Tibial artery (tissue), 4 donors: ENCODE measurements at places on chromosomes 1 and 21.

- no peak overlapping the region for H3K4me3 ChIP-seq
- no peaks in the 10 kb centered on the region for H3K27me3 ChIP-seq
- H3K36me3 ChIP-seq, result no peaks in the 10 kb centered on the region
- H3K4me1 ChIP-seq, result no peaks in the 10 kb centered on the region
- DNase-seq, result no peak
Observed at GRCh38 chr1:230127105-230128054, 60.3 kb downstream of the GALNT2 start.

DNA sequence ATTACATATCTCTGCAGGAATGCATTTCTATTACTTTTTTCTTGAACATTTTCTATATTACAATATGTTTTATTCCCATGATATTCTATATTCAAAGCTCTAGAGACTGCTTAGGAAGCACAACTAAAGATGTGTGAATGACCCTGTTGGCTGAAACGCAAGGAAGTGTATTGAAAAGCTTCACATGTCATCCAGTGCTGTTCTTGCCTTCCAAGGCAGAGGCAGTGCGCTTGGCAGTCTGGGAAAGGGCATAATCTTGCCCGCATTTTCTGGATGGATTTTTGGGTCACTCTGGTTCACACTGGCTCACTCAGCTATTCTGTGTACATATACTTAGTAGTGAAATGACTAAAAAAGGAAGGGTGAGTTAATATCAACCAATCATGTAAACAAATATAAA is 262.4 kb downstream of the PTPRC start:
- no peaks in the 10 kb centered on the region for H3K27me3 ChIP-seq
- H3K36me3 ChIP-seq, result no peaks in the 10 kb centered on the region
- no peak overlapping the region for H3K27ac ChIP-seq
- no peak overlapping the region for H3K4me3 ChIP-seq

DNA sequence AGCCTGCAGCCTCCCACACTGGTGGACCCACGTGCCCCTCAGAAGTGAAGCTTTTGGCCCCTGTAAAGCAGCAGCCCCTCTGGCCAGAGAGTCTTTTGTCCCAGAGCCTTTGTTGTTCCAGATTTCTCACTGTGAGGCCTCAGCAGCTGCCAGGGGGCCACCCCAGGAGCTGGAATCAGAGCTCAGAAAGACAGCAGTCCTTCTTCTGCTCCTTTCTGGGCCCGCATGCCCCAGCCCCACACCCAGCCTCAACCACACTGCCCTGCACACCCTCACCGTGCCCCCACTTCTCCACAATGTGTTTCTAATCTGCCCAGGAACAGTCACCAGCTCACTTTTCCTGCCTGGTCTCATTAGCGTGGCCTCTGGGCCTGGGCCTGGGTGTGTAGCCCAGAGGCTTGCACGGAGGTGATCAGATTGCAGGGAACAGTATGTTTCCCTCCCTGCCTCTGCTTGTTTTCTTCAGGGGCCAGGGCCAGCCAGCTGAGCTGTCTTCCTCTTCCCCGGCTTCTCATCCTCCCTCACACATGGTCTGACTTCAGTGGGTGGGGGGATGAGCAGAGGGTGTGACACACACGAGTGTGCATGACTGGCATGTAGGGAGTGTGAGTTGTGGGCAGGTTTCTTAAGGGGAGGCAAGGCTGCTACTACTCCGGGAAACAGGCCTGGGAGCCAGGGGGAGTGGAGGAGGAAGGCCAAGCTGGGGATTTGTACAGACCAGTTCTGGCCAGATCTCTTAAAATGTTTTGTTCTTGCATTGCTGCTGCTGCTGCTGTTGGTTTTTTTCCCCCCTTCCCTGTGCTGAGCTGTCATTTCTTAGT is 82.5 kb upstream of the ZNF648 start:
- no peaks in the 10 kb centered on the region for H3K36me3 ChIP-seq
- DNase-seq, result peak; percentile 95

GRCh38 chr1:82245345-82246014 is 444.7 kb downstream of the ADGRL2 start:
- no peaks in the 10 kb centered on the region for H3K4me1 ChIP-seq
- no peak overlapping the region for H3K27ac ChIP-seq
- H3K36me3 ChIP-seq, result no peaks in the 10 kb centered on the region
- no peak for DNase-seq

DNA sequence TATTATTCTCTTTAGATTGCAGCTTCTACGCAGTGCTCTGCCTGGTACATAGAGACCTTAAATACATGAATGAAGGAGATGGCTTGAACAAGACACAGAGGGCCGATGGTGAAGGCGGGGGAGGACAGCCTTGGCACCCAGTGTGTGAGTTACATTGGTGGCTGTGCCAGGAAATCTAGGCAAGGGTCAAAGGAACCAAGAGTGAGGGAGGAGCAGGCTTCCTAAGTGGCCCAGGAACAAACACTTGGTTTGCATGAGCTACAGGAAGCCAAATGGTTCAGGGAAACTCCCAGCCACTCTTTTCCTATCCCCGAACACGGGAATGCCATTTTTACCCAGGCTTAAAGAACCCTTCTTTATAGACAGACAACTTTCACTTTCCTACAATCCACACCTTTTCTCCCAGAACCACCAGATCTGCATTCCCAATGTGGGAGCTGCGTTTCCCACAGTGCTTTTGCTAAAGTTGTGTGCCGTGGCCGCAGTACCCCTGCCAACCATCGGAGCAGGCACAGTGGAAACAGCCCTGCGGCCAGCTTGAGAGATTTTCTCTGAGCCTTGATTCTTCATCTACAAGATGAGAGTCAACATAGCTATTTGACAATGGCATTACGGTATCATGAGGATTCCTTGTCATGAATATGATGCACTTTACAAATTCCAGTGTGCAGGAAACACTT is 3.5 kb upstream of the CLEC20A start:
- DNase-seq, result peak; percentile 40
- no peak overlapping the region for H3K4me3 ChIP-seq
- peaks cover 3% of the 10 kb centered on the region for H3K27me3 ChIP-seq
- no peaks in the 10 kb centered on the region for H3K36me3 ChIP-seq

DNA sequence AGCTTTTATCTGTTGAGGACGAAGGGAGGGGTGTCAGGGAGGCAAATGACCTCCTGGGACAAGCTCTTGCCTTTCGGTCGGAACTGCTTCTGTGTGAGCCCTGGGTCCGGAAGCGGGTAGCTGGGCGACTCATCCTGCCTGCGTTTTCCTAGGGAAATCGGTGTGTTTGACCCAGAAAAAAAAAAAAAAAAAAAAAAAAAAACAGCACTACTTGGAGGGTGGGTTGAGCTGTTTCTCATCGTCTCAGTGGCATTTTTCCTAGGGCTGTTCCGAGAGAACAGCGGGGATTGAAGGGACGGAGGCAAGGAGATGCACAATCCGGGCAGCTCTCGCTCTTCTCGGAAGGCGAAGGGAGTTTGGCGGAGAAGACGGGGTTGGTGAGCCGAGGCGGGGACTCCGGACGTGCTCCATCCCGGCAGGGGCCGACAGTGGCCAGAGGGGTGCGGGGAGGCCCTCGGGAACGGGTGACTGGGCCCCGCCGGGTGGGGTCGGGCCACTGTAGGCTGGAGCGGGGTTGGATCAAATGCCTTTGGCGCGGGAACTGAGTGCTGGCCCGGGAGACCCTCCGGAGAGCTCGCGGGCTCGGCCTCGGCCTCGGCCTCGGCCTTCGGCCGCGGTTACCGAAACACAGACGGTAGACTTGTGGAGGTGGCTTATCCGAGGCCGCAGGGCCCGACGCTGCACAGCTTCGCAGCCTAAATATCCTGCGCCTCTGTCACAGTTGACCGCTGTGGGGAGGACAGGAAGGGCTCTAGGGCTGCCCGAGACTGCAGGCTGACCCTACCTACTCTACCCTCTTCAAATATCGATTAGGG is 2.4 kb upstream of the BARHL2 start:
- DNase-seq, result no peak
- H3K27me3 ChIP-seq, result peaks cover 98% of the 10 kb centered on the region
- no peaks in the 10 kb centered on the region for H3K36me3 ChIP-seq
- H3K27ac ChIP-seq, result no peak overlapping the region
- no peak overlapping the region for H3K4me3 ChIP-seq

- H3K36me3 ChIP-seq, result no peaks in the 10 kb centered on the region
- no peak for DNase-seq
- no peak overlapping the region for H3K4me3 ChIP-seq
- no peaks in the 10 kb centered on the region for H3K27me3 ChIP-seq
- H3K4me1 ChIP-seq, result no peaks in the 10 kb centered on the region
Observed at GRCh38 chr1:221188458-221188857, 309.2 kb downstream of the HLX start.

DNA sequence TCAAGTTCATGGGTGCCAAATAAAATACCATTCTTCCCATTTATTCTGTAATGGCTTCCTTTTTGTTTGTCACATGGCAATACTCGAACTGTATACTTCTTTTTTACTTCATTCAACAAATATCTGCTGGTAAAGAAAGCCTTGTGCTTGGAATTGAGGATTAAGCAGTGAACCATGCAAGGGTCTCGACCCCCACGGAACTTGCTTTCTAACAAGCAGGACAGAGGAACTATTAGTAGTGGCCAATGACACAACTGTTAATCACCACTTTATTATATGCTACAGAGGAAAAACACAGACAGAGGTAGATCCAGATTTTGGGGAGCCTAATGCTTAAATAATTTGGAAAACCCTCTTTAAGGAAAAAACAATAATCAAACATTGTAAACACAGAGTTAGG is 542.2 kb downstream of the DPYD start:
- H3K27ac ChIP-seq, result no peak overlapping the region
- no peaks in the 10 kb centered on the region for H3K36me3 ChIP-seq
- H3K4me1 ChIP-seq, result peaks cover 1% of the 10 kb centered on the region
- H3K4me3 ChIP-seq, result no peak overlapping the region
- no peaks in the 10 kb centered on the region for H3K27me3 ChIP-seq

DNA sequence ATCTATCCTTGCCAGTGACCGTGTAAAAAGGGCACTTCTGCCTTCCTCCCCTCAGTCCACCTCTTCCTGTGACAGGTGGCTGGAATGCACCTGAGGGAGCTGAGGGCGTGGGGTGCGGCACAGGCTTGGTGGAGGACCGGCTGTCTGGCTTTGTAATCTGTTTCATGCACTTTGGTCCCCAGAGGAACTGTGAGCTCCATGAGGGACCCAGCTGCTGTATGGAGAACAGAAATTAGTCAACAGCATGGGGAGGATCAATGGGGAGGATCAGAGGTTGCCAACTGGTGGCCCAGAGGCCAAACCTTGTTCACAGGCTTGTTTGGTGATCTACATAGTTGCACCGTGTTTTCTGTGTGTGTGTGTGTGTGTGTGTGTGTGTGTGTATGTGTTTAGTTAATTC is 19.0 kb upstream of the LUZP1 start:
- no peaks in the 10 kb centered on the region for H3K36me3 ChIP-seq
- no peak overlapping the region for H3K27ac ChIP-seq
- H3K27me3 ChIP-seq, result no peaks in the 10 kb centered on the region
- no peak for DNase-seq

DNA sequence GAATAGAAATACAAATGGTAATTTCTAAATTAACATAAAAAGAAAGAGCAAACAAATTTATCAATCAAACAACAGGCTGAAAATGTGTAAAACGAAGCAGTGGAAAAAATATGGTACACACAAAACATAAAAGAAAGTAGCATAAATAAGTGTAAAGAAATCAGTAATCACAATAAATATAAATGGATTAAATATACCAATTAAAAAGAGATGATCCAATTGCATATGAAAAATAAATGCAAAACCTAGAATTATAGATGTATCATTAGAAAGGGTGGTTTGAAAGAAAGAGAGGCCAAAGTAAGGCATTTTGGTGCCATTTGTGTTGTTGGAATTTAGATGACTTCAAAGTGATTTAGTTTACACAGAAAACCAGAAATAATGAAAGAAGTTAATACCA is 202.2 kb downstream of the PTBP2 start:
- H3K36me3 ChIP-seq, result no peaks in the 10 kb centered on the region
- H3K4me1 ChIP-seq, result peaks cover 4% of the 10 kb centered on the region
- H3K27me3 ChIP-seq, result no peaks in the 10 kb centered on the region
- no peak overlapping the region for H3K27ac ChIP-seq
- H3K4me3 ChIP-seq, result no peak overlapping the region

GRCh38 chr1:12485231-12486058 is 132.6 kb downstream of the DHRS3 start:
- peaks cover 3% of the 10 kb centered on the region for H3K36me3 ChIP-seq
- peak overlapping the region; percentile 38 for H3K27ac ChIP-seq
- peak; percentile 64 for DNase-seq
- peaks cover 50% of the 10 kb centered on the region for H3K4me1 ChIP-seq

GRCh38 chr1:158371188-158371953 is 17.7 kb downstream of the CD1E start:
- no peak for DNase-seq
- no peaks in the 10 kb centered on the region for H3K4me1 ChIP-seq
- H3K4me3 ChIP-seq, result no peak overlapping the region
- no peak overlapping the region for H3K27ac ChIP-seq
- H3K27me3 ChIP-seq, result no peaks in the 10 kb centered on the region

GRCh38 chr1:183291216-183291762 is 105.2 kb downstream of the LAMC2 start:
- peak overlapping the region; percentile 63 for H3K27ac ChIP-seq
- no peak overlapping the region for H3K4me3 ChIP-seq
- no peaks in the 10 kb centered on the region for H3K36me3 ChIP-seq
- H3K4me1 ChIP-seq, result peaks cover 36% of the 10 kb centered on the region

DNA sequence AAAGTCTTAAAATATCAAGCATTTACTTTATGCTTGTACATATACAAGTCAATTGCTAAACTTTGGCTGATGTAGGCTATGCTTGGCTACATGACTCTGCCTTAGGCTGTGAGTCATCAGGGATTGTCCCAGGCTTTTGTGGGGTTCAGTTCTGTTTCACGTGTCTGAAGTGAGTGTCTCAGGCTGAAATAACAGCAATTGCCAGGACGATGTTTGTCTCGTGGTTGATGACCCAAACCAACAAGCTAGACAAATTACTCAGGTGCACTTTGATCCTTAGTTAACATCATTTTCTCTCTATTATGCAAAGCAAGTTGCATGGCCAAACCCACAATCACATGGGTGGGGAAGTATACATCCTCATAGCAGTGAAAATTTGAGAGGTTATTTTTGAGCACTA is 410.1 kb downstream of the BRINP3 start:
- no peaks in the 10 kb centered on the region for H3K27me3 ChIP-seq
- no peak for DNase-seq
- H3K36me3 ChIP-seq, result no peaks in the 10 kb centered on the region
- H3K27ac ChIP-seq, result no peak overlapping the region

- no peak overlapping the region for H3K27ac ChIP-seq
- no peaks in the 10 kb centered on the region for H3K4me1 ChIP-seq
- peaks cover 7% of the 10 kb centered on the region for H3K36me3 ChIP-seq
- no peaks in the 10 kb centered on the region for H3K27me3 ChIP-seq
- no peak for DNase-seq
Observed at GRCh38 chr1:95176861-95177260, 57.1 kb upstream of the RWDD3 start.

DNA sequence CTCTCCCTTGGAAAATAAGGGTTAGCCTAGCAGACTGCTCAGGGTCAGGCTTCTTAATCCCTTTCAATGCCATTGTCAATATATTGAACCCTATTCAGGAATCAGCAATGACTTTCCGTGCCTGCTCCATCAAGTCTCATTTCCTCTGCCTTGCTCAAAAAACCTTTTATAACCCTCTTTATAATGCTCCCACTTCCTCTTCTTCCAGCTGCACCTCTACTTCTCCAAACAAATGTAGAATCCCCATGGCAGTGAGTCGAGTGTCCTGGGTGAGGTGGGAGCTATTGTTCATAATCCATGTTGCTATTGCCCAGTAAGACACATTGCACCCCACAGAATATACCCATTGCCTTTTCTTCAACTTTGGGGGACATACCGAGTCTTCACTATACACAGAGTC is 58.6 kb downstream of the OLIG1 start:
- no peak overlapping the region for H3K27ac ChIP-seq
- no peak overlapping the region for H3K4me3 ChIP-seq
- no peaks in the 10 kb centered on the region for H3K4me1 ChIP-seq

GRCh38 chr1:159279773-159280172 is 22.4 kb upstream of the FCER1A start:
- no peaks in the 10 kb centered on the region for H3K4me1 ChIP-seq
- no peaks in the 10 kb centered on the region for H3K27me3 ChIP-seq
- no peak overlapping the region for H3K4me3 ChIP-seq
- no peak for DNase-seq
- no peaks in the 10 kb centered on the region for H3K36me3 ChIP-seq
